Breast epithelium (tissue), 4 donors: ENCODE measurements at places on chromosomes 7 and 10.
A peak's percentile ranks its signal among the peaks of the same experiment; 100 is the strongest.

GRCh38 chr7:45126920-45127319, 15.4 kb upstream of the TBRG4 start:
- DNase-seq, result no peak

DNA sequence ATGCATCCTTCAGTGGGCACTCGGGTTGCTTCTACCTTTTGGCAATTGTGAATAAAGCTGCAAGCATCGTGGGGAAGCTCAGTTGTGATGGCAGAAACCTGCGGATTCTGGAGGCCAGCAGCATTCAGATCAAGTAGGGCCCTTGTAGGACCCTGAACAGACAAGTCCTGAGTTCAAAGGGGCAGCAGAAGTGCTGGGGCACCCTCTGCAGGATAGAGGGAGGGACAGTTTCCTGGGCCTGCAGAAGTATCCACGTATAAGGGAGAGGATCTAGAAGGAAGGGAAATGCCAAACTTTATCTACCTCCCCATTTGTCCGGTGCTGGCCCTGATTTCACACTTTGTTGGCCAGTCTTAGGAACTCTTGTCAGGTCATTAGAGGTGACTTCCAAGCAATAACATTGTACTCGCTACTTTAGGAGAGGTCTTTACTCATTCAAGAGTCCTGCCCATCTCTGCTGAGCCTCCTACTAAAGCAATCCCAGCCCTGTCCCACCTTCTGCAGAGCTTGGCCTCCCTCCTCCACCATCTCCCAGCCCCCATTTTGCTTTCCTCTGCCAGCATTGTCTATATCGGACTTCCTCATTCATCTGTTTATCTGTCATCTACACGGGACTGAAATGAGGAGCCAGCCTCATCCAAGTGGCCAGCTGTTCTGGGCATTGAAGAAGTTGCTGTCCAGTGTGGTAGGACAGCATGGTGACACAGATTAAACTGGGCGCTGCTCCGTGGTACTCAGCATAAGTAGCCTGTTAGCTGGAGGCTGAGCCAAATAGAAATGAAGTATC, 26.6 kb upstream of the R3HCC1L start:
- DNase-seq, result no peak

- peak; percentile 61 for DNase-seq
Measured at GRCh38 chr7:99375070-99375807, 709 bp downstream of the ARPC1B start.

DNA sequence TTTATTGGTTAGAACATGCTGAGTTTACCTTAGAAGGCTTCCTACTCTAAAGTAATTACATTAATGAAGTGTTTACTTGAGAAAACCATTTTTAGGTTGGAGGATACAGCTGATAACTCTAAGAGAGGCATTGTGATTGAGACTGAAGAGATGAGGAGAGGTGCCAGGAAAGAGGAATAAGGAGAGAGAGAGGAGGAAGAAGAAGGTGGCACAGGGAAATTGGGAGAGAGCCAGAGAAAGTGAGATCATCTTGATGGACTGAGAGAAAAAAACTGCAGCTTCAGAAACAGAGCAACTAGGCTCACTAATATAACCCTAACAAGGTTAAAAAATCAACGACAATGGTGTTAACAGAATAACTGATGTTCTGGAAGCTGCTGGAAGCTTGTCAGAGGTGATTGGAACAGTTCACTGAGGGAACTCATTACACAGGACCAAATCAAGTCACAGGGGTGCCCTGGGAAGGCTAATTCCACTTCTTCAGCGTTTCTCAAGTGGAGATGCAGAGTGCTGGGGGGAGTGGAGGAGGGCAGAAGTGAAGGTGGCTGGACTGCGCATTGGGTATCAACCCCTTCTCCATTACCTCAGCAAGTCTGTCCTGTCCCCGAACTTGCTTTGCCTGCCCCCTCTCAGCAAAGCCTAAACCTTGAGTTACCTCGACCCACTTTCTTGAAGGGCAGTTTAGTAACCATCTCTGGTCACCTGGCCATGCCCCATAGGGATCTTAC, 6.9 kb upstream of the SORBS1 start:
- DNase-seq, result no peak

DNA sequence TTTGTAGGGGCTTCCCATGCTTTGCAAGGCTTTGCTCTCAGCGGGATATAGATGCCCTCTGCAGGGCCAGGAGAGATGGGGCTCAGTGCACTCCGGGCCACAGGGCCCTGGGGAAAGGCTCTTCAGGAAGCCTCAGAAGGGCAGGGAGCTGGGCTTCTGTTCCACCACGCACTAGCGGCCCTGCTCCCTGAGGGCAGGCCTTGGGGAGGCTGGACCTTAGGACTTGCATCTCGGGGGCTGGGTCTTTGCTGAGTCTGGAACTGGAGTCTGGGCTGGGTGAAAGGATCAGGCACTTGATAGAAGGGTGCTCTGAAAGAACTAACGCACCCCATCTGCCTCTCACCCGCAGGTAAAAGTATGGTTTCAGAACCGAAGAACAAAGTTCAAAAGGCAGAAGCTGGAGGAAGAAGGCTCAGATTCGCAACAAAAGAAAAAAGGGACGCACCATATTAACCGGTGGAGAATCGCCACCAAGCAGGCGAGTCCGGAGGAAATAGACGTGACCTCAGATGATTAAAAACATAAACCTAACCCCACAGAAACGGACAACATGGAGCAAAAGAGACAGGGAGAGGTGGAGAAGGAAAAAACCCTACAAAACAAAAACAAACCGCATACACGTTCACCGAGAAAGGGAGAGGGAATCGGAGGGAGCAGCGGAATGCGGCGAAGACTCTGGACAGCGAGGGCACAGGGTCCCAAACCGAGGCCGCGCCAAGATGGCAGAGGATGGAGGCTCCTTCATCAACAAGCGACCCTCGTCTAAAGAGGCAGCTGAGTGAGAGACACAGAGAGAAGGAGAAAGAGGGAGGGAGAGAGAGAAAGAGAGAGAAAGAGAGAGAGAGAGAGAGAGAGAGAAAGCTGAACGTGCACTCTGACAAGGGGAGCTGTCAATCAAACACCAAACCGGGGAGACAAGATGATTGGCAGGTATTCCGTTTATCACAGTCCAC, 5.4 kb downstream of the EMX2 start:
- no peak for DNase-seq

- no peak for DNase-seq
Measured at GRCh38 chr10:22624287-22624738, 90.1 kb downstream of the PIP4K2A start.
